ENCODE measurements at places on chromosomes 7 and 10. TPM values are rescaled to one million over a fixed set of nuclear protein-coding genes. Genes with fewer than 3 reads are reported as not detected.

The CYP26C1 gene
- 0.07 TPM for total RNA-seq

The C10orf105 gene
- total RNA-seq, result 0.28 TPM

The ACSM6 gene
- not detected for total RNA-seq

DNA sequence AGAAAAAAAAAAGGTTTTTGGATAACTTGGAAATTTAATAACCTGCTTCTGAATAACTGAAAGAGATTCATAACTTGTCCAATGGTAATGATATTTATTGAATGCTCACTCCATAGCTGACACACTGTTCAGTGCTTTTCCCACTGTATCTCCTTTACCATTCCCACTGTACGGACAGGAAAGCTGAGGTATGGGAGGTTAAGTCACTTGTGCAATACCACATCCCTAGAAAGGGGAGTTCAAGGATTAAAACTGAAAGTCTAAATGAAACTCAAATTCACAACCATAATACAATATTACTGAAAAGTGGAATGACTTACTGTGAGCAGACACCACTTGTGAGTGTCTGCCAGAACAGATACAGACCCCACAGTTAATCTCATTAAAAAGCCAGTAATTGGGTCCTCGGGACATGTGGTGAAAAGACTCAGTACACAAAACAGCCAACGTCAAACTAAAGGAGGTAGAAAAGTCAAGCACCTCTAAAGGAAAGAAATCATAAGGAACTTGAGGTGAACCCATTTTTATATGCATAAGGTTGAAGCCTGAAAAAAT is 13.8 kb upstream of the RHOBTB1 start:
- no peak for DNase-seq

DNA sequence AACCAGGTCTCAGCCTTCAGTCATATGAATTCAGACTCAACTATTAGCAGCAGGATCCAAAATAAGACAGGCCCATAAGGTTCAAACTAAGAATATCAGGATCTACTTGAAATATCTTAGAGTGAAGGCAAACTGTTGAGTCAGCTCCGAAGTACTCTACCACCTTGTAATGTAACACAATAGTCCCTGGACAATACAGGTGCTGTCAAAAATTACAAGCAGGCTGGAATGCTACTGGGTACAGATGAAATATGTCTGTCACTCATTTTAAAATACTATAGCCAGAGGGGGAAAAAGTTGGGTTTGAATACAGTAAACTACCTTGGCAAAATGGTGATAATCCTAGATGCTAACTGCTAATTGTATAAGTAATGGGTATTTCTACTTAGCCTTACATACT is 6.8 kb downstream of the PAXIP1 start:
- no peak for DNase-seq

DNA sequence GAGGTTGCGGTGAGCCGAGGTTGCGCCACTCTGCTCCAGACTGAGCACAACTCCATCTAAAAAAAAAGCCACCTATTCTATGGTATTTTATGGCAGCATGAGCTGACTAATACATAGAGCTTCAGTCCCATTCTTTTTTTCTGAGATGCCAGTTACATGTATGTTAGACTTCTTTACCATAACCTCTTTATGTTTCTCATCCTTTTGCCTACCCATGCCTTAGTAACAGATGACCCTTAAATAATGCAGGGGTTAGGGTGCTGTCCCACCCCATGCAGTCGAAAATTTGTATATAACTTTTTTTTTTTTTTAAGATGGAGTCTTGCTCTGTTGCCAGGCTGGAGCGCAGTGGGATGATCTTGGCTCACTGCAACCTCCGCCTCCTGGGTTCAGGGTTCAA is 22.7 kb upstream of the HHEX start:
- no peak for DNase-seq

GRCh38 chr7:3922175-3922635 is 621.2 kb downstream of the SDK1 start:
- DNase-seq, result no peak

DNA sequence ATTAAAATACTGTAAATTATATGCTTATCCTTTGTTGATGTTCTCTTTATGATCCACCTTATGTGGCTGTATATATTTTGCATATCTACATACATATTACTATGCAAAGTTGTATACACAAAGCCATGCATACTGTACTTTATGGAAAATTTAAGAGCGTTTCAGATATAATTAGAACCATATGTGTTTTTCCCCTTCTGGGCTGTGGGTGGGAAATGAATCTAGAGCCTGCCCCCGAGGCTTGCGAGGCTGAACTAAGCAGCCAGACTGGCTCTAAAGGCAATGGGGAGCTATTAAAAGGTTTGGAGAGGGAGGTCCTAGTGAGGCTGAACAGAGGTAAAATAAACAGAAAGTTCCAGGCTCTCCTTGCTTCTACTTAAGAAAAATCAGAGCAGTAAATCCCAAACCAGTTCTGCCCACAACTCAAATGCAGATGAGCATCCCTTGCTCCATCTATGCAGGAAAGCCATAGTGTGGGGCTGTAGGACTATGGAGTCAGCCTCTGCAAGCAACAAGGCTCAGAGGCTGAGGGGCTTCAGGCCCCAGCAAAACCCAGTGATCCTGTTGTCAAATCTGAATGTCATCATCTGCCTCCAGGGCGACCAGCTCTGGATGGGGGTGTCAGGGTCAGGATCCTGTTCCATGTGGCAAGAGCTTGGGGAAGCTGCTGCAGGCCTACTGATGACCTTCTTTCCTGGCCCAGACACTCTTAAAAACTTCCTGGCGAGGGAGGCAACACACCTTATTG is 14.1 kb upstream of the DDIT4 start:
- DNase-seq, result no peak

DNA sequence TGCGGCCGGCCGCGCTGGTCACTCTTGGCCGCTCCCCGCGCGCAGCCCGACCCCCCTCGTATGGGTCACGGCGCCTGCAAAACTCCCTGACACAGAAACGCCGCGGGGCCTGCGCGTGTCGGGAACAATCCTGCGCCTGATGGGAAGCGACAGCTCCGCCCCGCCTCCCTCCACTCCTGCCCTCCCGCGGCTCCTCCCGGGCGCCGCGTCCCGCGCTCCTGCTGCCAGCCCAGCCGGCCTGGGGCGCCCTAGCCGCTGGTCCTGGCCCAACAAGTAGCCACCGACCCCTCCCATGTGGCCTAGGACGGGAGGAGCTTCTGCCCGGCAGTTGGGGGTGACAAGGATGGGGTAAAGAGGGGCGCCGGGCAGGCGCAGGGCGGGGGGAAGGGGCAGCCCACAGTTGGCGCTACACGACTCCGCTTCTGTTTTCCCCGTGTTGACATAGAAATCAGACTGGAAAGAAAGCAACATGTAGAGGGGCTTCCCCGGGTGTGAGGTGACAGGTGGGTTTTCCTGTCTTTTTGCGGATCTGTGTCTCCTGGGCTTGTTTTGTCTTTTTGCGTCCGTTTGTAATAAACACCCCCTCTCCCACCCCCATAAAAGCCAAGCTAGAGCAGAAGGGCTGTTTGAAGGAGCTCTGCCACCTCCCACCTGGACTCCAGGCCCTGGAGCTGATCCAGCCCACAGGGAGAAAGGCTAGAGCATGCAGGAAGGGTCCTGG is 35.1 kb upstream of the PAX2 start:
- DNase-seq, result no peak

GRCh38 chr10:73908853-73909539 is 1.9 kb upstream of the PLAU start:
- no peak for DNase-seq

GRCh38 chr7:116195451-116195850 is 14.9 kb upstream of the TES start:
- DNase-seq, result no peak

DNA sequence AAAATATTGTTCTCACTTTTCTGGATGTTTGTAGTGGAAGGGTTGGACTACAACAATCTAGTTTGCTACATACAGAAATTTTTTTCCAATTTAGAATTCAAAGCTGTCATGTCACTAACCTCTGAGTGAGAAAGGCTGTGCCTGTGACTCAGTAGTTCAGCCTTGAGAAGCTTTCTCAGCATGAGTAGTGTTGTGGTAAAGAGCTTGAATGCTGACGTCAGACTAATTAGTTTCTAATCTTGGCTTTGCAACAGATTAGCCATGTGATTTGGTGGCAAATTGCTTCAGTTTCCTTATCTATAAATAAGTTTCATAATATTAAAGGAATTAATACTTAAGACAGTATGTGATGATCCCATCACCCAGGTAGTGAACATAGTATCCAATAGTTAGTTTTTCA is 83.8 kb downstream of the ABCA13 start:
- DNase-seq, result no peak

DNA sequence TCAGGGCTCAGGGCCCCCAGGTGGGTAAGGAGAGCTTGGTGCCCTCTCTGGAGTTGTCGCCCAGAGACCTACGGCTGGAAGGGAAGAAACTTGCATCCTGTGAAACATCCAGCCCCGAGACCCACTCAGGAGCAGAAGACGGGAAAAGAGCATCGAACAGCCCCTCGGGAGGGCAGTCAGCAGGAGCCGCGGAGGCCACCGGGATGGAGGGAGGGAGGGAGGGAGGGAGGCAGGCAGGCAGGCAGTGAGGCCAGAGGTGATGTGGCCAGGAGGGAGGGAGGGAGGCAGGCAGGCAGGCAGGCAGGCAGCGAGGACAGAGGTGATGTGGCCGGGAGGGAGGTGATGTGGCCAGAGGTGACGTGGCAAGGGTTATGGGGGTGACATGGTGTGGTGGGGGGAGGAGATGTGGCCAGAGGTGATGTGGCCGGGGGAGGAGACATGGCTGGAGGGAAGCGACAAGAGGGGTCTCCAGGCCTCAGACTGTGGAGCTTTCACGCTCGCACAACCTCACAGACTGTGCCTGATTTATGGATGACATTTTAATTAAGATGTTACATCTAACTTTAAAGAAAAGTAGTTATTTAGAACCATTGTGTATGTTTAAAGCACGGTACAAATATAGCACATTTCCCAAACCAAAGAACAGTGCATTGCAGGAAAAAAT is 141.1 kb downstream of the DIP2C start:
- DNase-seq, result no peak

DNA sequence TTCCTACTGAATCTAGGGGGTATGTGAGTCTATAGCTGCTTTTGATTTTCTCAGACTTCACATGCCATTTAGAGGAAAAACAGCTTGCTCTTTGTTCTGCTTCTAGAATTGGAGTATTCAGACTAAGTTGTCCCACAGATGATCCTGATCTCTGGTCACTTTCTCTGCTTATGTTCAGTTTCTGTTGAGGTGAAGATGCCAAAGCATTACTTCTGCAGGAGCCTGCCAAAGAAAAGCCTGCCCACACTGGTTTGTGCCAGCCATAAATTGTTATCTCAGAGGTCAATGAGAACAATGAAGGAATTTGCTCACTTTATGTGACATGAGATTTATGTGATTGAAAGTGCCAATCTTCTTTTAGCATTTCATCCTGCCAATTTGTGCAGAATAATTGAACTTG is 163.6 kb downstream of the CDK14 start:
- DNase-seq, result no peak

DNA sequence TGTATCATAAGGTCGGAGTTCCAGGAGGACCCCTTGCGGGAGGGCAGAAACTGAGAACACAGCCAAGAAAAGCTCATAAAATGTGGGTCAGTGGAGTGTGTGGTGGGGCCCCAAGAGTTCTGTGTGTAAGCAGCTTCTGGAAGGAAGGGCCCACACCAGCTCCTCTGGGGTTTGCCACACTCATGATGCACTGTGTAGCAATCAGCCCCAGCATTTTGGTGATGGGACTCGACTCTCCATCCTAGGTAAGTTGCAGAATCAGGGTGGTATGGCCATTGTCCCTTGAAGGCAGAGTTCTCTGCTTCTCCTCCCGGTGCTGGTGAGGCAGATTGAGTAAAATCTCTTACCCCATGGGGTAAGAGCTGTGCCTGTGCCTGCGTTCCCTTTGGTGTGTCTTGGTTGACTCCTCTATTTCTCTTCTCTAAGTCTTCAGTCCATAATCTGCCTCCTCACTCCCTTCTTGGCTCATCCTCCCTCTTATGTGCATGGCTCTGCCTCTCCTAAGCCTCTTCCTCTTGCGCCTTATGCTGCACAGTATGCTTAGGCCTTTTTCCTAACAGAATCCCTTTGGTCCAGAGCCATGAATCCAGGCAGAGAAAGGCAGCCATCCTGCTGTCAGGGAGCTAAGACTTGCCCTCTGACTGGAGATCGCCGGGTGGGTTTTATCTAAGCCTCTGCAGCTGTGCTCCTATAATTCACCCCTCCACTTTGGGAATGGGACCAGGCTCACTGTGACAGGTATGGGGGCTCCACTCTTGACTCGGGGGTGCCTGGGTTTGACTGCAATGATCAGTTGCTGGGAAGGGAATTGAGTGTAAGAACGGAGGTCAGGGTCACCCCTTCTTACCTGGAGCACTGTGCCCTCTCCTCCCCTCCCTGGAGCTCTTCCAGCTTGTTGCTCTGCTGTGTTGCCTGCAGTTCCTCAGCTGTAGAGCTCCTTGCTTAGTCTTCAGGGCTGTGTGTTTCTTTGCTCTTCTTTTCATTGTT is 17.8 kb downstream of the PRSS2 start:
- no peak for DNase-seq

DNA sequence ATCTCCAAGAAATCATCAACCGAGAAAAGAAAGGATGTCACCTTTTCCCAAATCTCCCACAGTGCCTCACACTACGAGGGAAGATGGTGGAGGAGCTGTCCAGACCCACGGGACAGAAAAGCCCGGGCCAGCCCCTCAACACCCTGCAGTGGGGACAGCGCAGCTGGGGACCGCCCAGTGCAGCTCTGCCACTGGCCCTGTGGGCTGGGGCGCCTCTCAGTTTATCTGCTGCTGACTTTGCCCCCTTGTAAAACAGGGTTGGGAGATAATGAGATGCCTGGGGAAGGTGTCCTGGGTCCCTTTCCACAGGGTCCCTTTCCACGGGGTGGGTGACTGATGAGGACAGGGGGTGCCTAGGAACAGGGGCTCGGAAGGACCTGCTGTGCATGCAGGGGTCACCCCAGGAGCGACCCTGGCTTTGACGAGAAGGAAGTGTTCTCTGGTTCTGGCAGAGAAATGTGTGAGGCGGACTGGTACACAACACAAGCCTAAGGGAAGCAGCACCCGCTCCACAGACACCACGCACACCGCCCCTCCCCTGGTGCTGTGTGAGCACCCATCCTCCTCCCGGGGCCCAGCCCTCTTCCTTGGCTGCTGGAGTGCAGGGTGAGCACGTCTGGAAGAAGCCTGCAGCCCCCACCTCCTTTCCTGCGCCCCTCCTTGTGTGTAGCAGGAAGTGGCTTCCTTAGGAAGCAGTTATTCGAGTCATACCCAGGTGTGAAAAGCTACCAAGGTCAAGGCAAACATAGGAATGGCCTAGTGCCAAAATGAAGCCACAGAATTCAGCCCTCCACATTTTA is 339.9 kb downstream of the DNAJB6 start:
- DNase-seq, result no peak

Measured in ovary (tissue), 10 donors.